ENCODE measurements at places on chromosomes 1 and 21. TPM values are rescaled to one million over a fixed set of nuclear protein-coding genes. Genes with fewer than 3 reads are reported as not detected.

GRCh38 chr1:5990913-5991312 lies 1.3 kb downstream of the NPHP4 start:
- DNase-seq, result no peak

DNA sequence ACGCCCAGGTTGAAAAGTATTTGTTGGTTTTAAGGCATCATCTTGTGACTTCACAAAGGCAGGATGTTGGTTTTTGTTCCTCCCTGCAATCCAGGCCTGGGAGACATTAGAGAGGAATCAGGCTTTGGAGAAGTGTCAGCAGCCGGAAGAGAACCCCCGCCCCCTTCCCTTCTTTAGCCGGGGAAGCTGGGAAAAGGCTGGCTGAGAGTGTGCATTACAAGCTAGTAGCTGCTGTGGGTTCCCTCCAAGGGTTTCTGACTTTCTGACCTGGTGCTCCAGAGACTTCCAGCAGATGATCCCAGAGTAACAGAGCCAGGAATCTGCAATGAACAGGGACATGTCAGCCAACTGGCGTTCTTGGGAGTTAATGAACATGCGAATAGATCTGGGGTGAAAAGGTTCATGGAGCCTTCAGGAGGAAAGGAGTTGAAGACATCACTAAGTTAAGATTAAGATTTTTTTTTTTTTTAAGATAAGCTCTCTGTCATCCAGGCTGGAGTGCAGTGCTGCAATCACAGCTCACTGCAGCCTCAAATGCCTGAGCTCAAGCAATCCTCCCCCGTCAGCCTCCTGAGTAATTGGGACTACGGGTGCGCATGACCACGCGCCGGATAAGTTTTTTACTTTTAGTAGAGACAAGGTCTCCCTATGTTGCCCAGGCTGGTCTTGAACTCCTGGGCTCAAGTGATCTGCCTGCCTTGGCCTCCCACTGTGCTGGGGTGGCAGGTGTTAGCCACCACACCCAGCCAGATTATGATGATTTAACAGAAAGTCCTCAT lies 7.5 kb downstream of the DISP3 start:
- no peak for DNase-seq

DNA sequence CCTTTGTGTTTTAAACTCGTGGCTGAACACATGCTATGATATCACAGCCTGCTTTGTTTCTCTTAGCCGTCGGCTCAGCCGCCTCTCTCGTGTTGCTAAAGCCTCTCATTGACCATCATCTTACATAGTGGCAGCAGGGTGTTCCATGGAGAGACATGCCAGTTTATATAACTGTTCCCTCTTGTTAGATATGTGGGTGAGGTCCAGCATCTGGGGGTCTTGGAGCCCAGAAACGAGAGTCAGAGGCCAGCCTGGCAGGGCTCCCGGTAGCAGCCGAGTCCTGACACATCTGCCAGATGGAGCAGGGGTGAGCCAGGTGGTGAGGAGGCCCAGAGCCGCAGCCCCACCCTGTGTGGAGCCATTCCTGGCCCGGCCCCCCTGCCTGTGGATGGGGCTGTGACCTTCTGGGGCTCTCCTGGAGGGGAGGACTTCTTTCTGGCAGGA lies 11.9 kb downstream of the PODN start:
- DNase-seq, result peak; percentile 15

Gene LRRN2
- total RNA-seq, result not detected

- DNase-seq, result no peak
These were observed 22.1 kb downstream of the PTPRU start for GRCh38 chr1:29258189-29258975.

Gene EFNA1
- 0.48 TPM for total RNA-seq

Measured in activated naive CD8-positive, alpha-beta T cell treated with anti-CD3 and anti-CD28 coated beads, Interleukin-2, amount 10 ng/mL, durations not matched to agents 7 days and 5 days (primary cell).